ENCODE measurements at places on chromosomes 3 and 15.

DNA sequence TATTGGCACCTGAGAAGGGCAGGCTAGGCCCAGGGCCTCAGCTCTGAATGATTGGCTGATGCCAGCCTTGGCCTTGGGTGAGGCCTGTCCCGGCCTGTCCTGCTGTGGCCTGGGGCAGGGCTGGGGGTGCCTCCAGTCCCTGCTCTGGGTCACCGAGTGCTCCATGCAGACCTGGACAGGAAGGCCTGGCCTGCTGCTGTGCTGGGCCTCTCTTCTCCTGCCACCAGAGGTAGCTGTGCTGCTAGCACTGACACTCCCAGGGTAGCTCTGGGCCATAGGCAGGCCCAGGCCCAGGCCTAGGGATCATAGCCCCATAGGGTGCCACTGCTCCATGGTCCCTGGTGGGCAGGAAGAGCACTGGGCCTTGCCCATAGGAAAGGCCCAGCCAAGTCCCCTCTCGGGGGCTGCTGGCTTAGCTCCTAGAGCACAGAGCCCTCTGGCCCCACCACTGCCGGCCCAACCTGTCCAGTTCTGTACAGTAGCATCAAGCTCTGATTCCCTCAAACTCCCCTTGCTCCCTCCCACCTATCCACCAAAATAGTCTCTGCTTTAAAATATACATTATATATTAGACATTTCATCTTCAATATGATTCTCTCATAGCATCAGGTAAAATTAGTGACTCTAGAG lies 18.2 kb downstream of the ABTB1 start:
- DNase-seq = no peak

DNA sequence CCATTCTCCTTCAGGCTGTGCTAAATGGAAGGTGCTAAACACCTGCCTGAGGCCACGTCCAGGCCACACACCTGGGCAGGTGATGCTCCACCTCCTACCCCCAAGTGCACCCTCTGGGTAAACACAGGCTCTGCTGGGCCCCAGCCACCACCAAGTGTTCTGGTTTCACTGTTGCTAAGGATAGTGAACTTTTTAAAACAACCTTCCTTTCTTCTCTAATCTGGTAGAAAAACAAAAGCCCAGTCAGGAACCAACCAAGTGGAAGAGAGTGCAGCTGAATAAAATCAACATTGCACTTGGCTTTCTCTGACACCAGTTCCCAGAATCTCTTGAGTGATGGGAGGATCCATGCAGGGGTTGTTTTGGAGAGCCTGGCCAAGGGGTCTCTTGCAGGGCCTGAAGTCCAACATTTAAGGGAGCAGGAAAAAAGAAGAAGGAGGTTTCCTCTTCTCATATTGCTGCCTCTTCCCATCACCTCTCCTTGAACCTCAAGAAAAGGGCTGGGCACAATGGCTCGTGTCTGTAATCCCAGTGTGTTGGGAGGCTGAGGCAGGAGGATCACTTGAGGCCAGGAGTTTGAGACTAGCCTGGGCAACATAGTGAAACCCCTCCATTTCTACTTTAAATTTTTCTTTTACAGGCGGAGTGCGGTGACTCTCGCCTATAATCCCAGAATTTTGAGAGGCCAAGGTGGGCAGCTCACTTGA lies 26.2 kb upstream of the ATP13A3 start:
- no peak for DNase-seq

DNA sequence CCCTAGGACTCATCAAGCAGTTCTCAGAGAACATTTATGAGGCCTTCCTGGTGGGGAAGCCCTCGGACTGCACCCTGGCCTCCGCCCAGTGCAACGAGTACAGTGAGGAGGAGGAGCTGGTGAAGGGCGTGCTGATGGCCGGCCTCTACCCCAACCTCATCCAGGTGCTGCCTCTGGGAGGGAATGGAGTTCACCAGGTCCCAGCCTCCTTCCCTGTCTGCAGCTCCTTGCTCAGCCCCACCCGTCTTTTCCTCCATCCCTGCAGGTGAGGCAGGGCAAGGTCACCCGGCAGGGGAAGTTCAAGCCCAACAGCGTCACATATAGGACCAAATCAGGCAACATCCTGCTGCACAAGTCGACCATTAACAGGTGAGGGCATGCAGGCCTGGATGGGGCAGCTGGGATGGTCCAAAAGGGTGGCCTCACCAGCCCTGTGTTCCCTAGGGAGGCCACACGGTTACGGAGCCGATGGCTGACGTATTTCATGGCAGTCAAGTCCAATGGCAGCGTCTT lies 46.3 kb downstream of the DHX30 start:
- DNase-seq = no peak

DNA sequence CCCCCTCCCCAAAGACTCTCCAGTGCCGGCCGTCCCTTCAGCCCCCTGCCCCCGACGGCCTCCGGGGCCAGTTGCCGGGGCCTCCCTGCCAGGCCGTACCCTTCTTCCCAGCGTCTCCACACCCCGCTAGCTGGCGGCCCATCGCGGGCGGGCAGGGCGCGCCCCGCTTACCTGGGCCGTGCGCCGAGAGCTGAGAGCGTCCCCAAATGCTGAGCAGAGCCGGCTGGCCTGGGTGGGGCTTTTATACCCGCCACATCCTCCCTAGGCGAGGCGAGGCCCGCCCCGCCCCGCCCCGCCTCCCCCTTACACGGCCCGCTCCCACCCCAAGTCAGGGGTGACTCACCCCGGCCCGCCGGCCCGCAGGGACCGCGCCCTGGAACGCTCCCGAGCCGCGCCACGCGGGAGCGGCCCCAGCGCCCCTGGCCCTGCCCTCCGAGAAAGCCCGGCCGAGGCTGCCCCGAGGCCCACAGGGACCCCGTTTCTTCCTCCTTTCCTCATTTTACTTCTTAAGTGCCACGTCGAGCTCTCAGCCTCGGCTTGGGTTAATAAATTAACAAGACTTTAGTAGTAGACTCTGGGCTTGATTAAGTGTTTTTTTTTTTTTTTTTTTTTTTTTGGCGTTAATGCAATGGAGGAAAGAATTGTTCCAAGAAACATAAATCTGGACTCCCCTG lies at the start of gene ANXA2:
Gene ANXA2, minus strand, starts transcription at position 215 of the 674 bp plus-strand sequence. CDS start 11,911 bp downstream, outside the sequence.
- DNase-seq = peak; percentile 54

- DNase-seq = no peak
Observed at GRCh38 chr3:100206687-100207086, 54.1 kb upstream of the TBC1D23 start.

- no peak for DNase-seq
Observed at GRCh38 chr15:101497017-101497416, 7.5 kb upstream of the PCSK6 start.

- DNase-seq = no peak
Observed at GRCh38 chr15:31481142-31481541, 154.5 kb downstream of the KLF13 start.

DNA sequence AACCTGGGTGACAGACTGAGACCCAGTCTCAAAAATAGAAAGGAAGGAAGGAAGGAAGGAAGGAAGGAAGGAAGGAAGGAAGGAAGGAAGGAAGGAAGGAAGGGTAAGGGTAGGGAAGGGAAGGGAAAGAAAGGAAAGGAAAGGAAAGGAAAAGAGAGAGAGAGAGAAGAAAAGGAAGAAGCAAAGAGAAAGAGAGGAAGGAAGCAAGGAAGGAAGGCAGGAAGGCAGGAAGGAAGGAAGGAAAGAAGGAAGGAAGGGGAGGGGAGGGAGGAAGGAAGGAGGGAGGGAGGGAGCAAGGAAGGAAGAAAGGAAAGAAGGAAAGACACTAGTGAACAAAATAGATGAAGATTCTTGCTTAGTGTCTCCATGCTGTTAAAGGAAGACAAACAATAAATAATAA lies 129.1 kb downstream of the SHQ1 start:
- DNase-seq = no peak

- no peak for DNase-seq
Observed at GRCh38 chr3:64900156-64900555, 212.4 kb upstream of the ADAMTS9 start.

- DNase-seq = no peak
Observed at GRCh38 chr3:98750276-98750919, 12.7 kb upstream of the ST3GAL6 start.

DNA sequence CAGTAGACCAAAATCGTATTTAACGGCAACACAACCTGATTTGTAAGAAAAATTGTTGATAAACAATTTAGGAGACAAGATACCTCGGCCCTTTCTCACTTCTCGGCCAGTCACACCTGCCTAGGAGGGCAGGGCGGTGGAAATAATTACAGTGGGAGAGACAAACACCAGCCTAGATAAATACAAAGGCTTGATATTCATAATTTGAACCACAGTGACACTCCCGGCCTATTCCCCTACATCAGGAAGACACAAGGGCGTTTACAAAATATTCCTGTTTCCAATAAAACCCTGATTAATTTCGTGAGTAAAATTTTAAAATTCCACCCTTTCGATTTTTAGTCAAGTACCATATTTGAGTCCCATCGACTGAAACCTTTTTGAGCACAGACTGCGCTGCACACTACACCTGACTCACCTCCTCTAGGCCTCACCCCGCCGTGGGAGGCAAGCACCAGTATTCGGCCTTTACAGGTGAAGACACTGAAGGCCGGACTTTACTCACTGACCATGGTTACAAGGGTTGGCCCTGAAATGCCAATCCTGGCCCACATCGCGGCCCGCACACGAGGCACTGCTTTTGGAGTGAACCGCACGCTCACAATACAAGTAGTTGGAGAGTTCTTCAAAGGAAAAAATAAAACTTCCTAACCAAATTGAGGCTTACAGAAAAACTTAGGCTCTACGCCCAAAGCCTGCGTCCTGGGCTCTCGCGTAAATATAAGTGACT lies 794 bp downstream of the ARPP19 start:
- no peak for DNase-seq

DNA sequence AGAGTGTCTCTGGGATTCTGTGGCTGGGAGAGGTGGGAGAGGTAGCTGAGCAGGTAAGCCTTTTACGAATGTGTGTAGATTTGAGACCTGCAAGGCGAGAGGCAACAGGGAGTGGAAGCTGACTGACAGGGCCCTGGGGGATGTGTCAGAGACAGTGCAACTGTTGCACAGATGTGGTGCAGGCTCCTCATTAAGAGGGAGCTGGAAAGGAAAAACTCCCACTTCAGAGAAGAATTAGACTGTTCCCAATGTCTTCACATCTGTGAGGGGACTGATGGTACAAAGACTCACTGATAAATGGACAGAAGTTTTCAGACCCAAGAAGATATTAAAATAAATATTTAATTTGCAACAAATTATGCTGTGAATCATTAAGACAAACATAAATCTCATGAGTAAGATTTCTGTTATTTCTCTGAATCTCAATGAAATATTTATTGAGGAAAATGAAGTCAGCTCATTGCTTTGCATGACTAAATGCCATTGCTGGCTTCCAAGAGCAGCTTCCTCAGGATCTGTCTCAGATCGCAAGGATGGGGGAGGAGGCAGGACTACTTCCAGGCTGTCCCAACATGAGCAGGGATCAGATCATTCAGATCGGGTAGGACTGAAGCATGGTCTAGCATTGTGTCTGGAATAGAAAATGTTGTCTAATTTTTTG lies 127.3 kb upstream of the ROPN1 start:
- DNase-seq = no peak

- no peak for DNase-seq
Observed at GRCh38 chr3:128674161-128674784, 23.7 kb upstream of the RPN1 start.

GRCh38 chr3:72102112-72102616 lies 317.2 kb upstream of the PROK2 start:
- no peak for DNase-seq

GRCh38 chr3:122786066-122786465 lies 7.6 kb downstream of the HSPBAP1 start:
- DNase-seq = no peak

DNA sequence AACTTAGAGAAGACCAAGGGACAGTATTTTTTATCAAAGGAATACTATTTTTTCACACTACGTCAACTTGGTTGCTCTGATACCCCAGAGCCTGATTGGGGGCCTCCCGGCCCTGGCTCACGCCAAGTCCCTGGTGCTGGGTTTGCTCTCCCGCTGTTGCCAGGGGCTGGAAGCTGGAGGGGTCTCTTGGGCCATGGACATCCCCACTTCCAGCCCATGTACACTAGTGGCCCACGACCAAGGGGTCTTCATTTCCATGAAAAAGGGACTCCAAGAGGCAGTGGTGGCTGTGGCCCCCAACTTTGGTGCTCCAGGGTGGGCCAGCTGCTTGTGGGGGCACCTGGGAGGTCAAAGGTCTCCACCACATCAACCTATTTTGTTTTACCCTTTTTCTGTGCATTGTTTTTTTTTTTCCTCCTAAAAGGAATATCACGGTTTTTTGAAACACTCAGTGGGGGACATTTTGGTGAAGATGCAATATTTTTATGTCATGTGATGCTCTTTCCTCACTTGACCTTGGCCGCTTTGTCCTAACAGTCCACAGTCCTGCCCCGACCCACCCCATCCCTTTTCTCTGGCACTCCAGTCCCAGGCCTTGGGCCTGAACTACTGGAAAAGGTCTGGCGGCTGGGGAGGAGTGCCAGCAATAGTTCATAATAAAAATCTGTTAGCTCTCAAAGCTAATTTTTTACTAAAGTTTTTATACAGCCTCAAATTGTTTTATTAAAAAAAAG lies 20.3 kb upstream of the BSN start:
- no peak for DNase-seq

DNA sequence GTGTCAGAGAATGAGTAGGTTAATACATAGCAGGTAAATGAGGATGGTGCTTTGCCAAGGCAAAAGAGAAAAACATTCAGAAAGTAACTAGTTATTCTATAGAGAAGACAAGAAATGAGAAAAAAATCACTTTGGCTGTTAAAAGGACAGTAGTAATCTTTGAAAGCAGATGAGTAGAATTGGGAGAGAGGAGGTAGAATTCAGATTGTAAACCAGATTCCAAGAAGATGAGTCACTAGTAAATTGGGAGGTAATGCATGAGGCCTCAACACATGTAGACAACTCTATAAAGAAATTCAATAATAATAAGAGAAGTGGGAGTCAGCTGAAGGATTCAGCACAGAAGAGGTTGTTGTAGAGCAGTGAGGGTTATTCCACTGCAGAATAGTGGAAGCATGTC lies 81.4 kb downstream of the MBNL1 start:
- no peak for DNase-seq

DNA sequence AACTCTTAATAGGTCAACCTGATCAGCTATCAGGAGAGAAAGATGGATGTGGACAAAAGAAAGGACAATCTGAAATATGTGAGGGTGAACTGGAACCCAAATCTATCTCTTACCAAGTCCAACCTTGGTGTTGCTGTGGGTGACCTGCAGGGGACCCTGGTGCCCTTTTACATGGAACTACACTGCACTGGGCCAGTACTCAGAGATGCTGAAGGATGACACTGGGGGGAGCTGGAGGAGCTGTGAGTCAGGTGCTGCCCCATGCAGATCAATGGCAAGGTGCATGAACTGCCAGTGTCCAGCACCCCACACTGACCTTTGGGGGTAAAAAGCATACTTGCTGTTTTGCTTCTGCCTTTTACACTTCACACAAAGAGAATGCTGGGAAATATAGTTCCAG lies 55.6 kb upstream of the TBC1D5 start:
- no peak for DNase-seq

GRCh38 chr3:183038757-183039156 lies 58.4 kb upstream of the DCUN1D1 start:
- no peak for DNase-seq

Data from stimulated activated CD8-positive, alpha-beta memory T cell treated with anti-CD3 and anti-CD28 coated beads, Interleukin-4, amount 100 ng/mL, for 1 hour (primary cell).